Muscle of back (tissue), 13 donors: ENCODE measurements at places on chromosomes 4 and X. TPM values are rescaled to one million over a fixed set of nuclear protein-coding genes. Genes with fewer than 3 reads are reported as not detected.

The LGI2 gene
- 14.2 TPM for polyA plus RNA-seq

DNA sequence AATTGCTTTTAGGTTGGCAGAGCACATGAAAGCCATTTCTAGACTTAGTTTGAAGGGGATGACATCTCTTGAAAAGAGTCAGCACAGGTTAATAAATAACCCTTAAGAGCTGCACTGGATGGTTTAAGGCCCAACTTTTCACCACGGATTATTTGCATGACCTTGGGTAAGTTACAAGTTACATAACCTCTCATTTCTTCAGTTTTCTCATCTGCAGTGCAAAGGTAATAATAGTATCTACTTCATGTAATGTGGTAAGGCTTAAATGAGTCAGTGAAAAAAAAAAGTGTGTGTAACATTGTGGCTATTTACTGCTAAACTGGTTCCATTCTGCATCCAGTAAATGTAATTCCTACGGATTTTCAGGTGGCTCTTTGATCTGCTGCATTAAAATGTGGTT, 715.8 kb downstream of the CCSER1 start:
- no peak for DNase-seq

DNA sequence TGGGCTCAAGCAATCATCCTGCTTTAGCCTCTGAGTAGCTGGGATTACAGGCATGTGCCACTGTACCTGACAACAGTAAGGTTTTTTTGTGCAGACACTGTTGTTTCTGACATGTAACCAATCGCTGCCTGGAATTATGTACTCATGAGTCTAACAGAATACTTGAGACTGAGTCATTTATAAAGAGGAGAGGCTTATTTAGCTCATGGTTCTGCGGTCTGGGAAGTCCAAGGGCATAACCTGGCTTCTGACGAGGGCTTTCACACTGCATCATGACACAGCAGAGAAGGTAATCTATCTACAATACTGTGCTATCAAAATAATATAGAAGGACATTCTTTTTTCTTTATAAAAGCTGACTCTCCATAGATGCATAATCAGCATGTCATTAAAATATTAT, 115.5 kb upstream of the STOX2 start:
- DNase-seq: no peak

- no peak for DNase-seq
Observed at GRCh38 chr4:101527188-101527587, 179.9 kb upstream of the PPP3CA start.
